ENCODE measurements at places on chromosomes 7 and 10.

- DNase-seq = peak; percentile 74
Observed at GRCh38 chr10:128310971-128311658, 184.9 kb upstream of the MKI67 start.

DNA sequence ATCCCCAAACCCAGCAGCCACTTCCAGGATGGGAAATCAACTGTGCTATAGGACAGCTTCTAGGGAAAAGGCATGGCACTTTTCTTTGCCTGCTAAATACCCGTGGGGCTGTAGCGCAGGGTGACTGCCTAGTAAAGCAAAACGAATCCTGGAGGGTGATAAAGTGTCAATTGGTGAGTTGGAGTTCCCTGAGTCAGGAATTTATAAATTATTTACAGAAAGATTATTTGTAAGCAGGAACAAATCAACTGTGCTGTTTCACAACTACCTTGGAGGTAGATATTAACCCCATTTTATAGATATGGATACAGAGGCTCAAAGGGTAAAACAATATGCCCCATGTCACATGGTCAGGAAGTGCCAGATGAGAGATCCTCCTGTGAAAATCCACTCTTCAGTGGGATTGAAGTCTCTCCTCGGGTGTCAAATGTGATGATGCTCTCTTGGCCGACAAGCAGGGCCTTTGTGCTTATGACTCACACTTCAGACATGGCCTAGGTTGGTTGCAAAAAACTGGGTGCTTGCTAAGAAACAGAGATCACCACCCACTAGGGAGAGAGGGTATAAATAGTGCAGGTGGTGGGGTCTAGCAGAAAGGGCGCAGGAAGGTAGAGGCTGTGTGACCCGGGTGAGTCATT is 383.2 kb upstream of the ZMIZ1 start:
- no peak for DNase-seq

DNA sequence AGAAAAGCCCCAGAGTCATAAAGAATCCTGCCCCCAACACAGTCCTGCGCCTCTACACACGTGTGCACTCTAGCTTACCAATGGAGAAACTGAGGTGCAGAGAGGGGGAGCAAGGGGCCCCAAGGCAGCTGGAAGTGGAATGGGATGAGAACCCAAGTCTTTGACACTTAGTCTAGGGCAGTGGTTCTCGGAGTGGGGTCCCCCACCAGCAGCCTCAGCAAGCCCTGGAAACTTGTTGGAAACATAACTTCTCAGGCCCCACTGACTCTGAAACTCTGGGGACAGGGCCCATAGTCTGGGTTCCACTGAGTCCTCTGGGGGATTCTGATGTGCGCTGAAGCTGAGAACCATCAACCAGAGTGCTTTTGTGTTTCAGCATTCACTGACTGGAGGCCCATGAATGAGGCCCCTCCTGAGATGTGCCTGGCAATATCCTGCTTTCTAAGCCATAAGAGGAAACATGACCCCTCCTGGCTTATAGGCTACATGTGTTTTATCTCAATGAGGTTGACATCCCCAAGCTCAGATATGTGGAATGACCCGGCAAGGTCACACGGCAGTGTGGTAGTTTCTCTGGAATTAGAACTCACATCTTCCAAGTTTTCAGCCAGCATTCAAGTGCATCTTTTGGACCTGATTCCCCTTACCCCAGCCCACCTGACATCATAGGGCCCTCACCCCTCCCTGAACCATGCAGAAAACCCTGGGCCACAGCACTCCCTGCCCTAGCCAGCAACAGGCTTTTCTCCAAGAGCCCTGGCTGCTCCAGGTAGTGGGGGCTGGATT is 147.3 kb upstream of the PCBD1 start:
- no peak for DNase-seq

- no peak for DNase-seq
Observed at GRCh38 chr7:115906731-115907130, 123.8 kb downstream of the TFEC start.

DNA sequence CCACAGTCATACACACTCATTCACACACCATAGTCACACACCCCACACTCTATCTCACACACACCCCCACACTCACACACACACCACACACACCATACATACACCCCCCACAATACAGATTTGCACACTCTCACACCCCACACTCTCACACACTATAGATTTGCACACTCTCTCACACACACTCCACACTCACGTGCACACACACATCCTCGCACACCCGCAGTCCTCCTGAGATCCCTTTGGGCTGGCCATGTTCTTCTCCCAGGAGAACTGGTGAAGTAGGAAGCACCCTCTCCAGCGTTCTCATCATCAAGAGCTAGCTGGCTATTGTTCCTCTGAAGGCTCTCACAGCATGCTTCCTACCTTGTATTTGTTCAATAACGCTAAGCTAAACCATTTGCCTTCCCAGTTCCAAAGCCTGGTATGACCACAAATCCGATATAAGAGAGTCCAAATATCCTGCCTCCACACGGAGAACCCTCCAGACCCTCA is 86.2 kb downstream of the HECW1 start:
- DNase-seq = peak; percentile 27

DNA sequence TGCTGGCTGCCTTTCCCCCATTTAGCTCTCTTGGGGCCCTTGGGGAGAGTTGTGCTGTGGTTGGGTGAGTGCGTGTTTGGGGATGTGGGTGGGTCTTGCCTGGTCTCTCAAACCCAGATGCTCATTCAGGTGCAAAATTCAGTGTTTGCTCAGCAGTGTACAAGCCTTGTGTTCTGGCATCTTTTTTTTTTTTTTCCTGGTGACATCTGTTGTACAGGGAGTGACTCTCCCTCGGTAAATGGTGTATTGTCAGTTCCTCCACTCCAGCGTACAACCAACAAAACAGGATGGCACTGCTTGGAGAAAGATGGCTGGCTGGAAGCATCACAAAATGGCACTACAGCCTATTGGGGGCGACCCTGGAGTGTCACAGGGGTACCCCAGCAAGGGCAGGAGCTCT is 75.5 kb downstream of the LRMDA start:
- DNase-seq = no peak

Measured in neural progenitor cell (in vitro differentiated cells).